Placental pericyte (primary cell): ENCODE measurements at places on chromosomes 1 and 21. TPM values are rescaled to one million over a fixed set of nuclear protein-coding genes. Genes with fewer than 3 reads are reported as not detected.

The KRTAP13-2 gene
- total RNA-seq, result not detected in 2 replicates

The TGFB2 gene
- 15.2 and 18.6 TPM in 2 replicates for total RNA-seq

The KCNK1 gene
- total RNA-seq, result 0.22 and 0.72 TPM in 2 replicates

The RPTN gene
- total RNA-seq, result not detected in 2 replicates

The DMBX1 gene
- total RNA-seq, result not detected in 2 replicates

The PDC gene
- 0.29 TPM in 1 of 2 replicates, not detected in the other for total RNA-seq

The STIL gene
- total RNA-seq, result 3.9 and 36.8 TPM in 2 replicates

The PTGER3 gene
- total RNA-seq, result under 0.01 and 1.6 TPM in 2 replicates

The LCE2A gene
- 0.57 TPM in 1 of 2 replicates, not detected in the other for total RNA-seq

The PTAFR gene
- 0.14 and 0.22 TPM in 2 replicates for total RNA-seq

The GPATCH4 gene
- 14.7 and 17.8 TPM in 2 replicates for total RNA-seq

The GPR37L1 gene
- under 0.01 and 0.22 TPM in 2 replicates for total RNA-seq

The RNU1-2 gene
- total RNA-seq, result under 0.01 TPM in 2 replicates

The CASQ2 gene
- not detected in 2 replicates for total RNA-seq

The MASP2 gene
- under 0.01 TPM in 1 of 2 replicates, not detected in the other for total RNA-seq

The SAMD13 gene
- 0.14 TPM in 1 of 2 replicates, not detected in the other for total RNA-seq

The TNFRSF18 gene
- total RNA-seq, result not detected in 2 replicates

The ATAD3C gene
- under 0.01 TPM in 1 of 2 replicates, not detected in the other for total RNA-seq

The FAM72B gene
- 1.5 and 4.6 TPM in 2 replicates for total RNA-seq

The TOMM40L gene
- 6.6 and 15.3 TPM in 2 replicates for total RNA-seq

The LAX1 gene
- under 0.01 TPM in 1 of 2 replicates, not detected in the other for total RNA-seq

The IL10 gene
- total RNA-seq, result 0.22 and 0.86 TPM in 2 replicates

The AIDA gene
- total RNA-seq, result 40.9 and 78.9 TPM in 2 replicates

The EDARADD gene
- under 0.01 and 0.43 TPM in 2 replicates for total RNA-seq

The SPATA1 gene
- 0.43 and 0.88 TPM in 2 replicates for total RNA-seq

The OR2T29 gene
- total RNA-seq, result not detected in 2 replicates

The SH2D2A gene
- 0.14 TPM in 1 of 2 replicates, not detected in the other for total RNA-seq

The HEYL gene
- total RNA-seq, result 0.57 TPM in 1 of 2 replicates, not detected in the other

The LCE3D gene
- total RNA-seq, result not detected in 2 replicates

The CFHR4 gene
- total RNA-seq, result not detected in 2 replicates

The RORC gene
- total RNA-seq, result not detected in 2 replicates

The TRIM63 gene
- total RNA-seq, result 0.22 TPM in 1 of 2 replicates, not detected in the other

The SDC3 gene
- 43.7 and 60.0 TPM in 2 replicates for total RNA-seq

The CD1E gene
- total RNA-seq, result not detected in 2 replicates

The CNR2 gene
- not detected in 2 replicates for total RNA-seq

The RGS8 gene
- not detected in 2 replicates for total RNA-seq

The SPRR2F gene
- not detected in 2 replicates for total RNA-seq

The RIPPLY3 gene
- total RNA-seq, result under 0.01 TPM in 1 of 2 replicates, not detected in the other

The GPX7 gene
- 56.9 and 63.4 TPM in 2 replicates for total RNA-seq

The MYOM3 gene
- 0.14 TPM in 1 of 2 replicates, not detected in the other for total RNA-seq

The ZNF648 gene
- total RNA-seq, result under 0.01 TPM in 1 of 2 replicates, not detected in the other

The RBM11 gene
- not detected in 2 replicates for total RNA-seq

The ECE1 gene
- total RNA-seq, result 253 and 305 TPM in 2 replicates

The CLEC20A gene
- not detected in 2 replicates for total RNA-seq

The CLCNKA gene
- total RNA-seq, result 0.14 and 0.22 TPM in 2 replicates

The LCE3E gene
- total RNA-seq, result not detected in 2 replicates

The LENEP gene
- 0.86 TPM in 1 of 2 replicates, not detected in the other for total RNA-seq

The C1QC gene
- total RNA-seq, result 1.0 TPM in 1 of 2 replicates, not detected in the other

The S100A7A gene
- total RNA-seq, result not detected in 2 replicates
